Astrocyte of the hippocampus (primary cell): ENCODE measurements at places on chromosomes 4 and X.

GRCh38 chr4:88585917-88586316 is 6.4 kb upstream of the HERC3 start:
- no peak for DNase-seq

DNA sequence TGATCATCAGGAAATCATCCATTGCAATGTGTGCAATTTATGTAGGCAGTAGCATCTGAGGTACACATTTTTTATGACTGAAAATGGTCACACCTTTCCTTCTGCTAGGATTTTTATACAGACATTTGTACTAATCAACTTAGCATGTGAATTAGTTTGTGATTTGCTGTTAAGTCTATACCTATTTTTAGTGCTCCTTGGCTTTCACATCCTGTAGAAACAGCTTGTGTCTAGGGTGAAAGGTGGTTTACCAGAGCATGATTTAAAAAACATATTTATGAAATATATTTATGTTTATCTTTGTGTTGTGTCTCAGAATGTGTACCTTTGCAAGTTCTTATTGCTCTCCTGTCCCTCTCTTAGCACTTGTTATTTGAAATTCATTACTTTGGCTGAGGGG is 916.0 kb downstream of the TECRL start:
- no peak for DNase-seq

DNA sequence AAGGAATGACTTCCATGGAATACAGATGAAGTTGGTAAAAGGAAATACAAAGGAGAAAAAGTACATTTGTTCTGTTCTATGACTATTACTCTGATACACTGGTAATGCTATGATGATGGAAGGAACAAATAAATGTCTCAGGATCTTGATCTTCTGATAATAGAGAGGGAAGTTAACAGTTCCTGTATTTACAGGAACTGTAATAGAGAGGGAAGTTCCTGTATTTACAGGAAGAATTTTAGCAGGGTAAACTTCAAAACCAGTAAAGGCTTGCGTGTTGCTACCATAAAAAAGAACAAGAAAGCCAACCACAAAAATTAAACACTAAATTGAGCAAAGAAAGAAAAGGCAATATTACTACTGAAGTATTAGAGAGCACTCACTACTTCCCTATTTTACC is 91.7 kb upstream of the HPGD start:
- no peak for DNase-seq

DNA sequence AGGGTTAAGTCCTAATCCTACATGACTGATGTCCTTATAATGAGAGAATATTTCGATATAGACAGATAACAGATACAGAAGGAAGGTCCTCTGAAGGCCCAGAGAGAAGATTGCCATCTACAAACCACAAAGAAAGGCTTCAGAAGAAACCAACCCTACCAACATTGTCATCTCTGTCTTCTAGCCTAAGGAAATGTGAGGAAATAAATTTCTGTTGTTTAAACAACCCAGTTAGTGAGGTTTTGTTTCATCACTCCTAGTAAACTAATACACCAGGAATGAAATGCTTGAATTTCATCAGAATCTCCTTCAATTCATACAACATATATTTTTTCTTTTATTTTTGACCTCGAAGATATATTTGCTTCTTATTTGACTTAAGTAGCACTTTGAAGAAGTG is 1527.8 kb downstream of the STIM2 start:
- DNase-seq, result no peak

DNA sequence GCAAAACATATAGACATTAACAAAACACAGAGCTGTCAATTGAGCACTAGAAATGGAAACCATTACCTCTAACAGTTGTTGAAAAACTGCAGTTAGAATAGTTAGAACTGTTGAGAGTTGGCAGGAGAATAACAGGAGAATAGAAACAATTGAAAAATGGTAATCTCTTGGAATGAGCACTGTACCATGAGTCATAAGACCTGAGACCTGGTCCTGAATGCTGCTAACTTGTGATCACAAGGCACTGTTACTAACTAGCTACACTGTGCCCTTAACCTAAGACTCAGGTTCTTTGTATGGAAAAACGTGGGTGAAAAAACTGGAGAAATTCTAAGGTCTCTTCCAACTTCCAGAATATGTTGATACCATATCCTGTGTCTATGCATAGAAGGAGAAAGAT is 29.3 kb downstream of the FAM114A1 start:
- DNase-seq, result no peak

DNA sequence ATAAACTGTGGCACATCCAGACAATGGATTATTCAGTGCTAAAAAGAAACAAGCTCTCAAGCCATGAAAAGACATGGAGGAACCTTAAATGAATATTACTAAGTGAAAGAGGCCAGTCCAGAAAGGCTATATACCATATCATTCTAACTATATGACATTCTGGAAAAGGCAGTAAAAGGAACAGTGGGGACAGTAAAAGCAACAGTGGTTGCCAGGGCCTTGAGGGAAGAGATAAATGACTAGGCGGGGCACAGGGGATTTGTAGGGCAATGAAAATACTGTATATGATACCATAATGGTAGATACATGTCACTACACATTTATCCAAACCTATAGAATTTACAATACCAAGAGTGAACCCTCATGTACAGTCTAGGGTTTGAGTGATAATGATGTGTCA is 115.3 kb downstream of the ATP8A1 start:
- no peak for DNase-seq

DNA sequence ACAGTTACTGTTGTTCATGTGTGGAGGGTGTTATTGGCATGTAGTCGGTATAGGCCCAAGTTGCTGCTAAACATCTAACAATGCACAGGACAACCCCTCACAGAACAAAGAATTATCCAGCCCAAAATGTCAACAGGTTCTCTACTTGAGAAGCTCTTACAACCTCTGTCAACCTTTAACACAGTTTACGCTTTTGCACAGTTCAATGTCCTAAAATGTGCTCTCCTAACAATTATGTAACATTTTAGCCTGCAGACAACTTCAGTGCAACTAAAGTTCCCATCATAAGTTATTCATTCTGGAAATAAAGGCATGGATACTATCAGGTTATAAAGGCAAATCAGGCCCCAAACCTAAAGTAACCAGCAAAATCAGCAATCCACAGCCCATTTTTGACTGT is 66.2 kb downstream of the ASB9 start:
- DNase-seq, result no peak

DNA sequence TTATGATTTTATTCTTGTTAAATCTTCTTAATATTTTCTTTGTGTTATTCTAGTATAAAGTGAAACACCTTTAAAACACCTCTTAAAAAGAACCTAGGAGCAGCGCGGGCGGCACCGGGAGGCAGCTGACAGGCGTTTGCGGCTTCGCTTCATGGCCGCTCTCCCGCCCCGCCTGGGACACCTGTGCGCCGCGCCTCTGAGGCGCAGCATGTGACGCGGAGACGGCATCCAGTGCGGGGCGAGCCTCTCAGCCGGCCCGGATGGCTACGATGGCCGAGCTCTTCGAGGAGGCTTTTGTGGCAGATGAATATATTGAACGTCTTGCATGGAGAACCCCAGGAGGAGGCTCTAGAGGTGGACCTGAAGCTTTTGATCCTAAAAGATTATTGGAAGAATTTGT is 1592.7 kb downstream of the TECRL start:
- no peak for DNase-seq

DNA sequence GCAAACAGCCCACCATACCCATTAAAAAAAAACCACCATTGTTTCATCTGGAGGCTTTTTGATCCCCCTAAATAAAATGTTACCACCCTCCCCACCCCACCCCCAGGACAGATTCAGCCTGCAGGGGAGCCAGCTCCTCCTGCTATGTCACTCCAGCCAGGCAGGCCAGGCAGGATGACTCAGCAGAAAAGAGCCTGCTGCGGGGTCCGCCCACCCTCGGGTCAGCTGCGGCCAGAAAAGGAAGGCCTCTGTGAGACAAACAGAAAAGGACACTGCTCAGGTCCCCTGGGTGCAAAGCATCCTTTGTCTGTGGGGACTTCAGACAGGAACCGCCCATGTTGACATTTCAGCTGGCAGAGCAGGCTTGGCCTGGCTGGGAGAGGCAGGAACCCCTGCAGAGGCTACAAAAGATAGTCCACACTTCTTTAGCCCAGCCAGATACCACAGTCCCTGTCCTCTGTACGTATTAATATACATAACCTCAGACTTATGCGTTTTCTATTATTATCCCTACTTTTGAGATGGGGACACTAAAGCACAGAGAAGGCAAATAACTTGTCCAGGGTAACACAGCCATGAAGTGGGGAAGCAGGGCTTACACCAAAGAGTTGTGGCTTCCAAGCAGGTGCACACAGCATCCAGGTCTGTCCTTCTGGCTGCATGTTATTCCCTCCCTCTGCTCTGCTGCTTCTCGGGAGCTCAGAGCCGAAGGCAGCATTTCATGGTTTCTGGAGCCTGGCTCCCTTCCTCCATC is 147.7 kb downstream of the CPEB2 start:
- peak; percentile 91 for DNase-seq

- no peak for DNase-seq
Observed at GRCh38 chr4:8286719-8287342, 17.3 kb downstream of the HTRA3 start.

- DNase-seq, result no peak
Observed at GRCh38 chr4:6205567-6205931, 5.2 kb upstream of the JAKMIP1 start.

DNA sequence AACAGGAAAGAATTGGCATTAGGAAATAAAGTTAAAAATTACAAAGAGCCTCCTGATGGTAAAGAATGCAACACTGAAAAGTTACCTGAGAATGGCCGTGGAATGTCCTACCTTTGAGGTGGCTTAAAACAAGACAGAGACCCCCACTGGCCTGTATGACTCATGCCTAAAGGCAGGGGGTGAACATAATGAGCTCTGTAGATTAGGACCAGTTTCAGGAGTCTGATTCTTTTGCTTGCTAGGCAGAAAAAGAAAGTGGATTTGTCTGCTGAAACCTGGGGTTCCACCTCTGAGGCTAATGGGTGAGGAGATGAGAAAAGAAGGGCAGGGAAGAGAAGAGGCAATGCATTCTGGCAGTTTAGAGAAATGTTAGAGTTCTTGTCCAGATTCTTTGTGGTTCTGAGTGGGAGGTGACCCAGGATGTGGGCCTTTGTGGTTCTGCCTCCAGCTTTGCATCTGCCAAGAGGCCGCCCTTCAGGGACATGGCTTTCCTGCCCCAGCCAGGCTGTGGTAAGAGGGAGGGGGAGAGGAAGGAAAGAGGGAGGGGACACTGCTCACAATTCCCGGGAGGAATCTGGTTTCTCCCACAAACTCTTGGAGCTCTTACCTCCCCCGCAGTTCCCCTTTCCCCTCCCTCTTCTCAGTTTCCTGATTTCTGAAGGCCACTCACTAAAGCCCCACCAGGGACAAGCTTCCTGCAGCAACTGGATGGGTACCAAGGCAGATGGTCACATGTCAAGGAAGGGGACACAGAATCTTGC is 109.6 kb downstream of the EFNB1 start:
- peak; percentile 61 for DNase-seq

DNA sequence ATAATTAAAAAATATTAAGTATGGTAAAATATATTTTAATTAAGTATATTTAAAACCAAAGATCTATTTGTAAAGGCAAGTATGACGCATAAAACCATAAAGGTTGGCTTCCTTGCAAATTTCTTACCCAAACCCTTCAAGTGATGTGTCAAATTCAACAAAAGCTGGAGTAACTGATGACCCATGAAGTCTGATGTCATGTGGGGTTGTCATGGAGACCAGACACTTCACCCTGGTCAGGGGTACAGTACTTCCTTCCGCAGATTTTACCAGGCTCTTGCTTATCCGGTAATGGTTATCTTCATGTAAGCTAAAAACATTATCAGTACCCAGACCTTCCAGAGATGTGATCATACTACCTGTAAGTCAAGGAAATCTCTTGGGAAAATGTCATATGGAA is 170.1 kb downstream of the WDFY3 start:
- DNase-seq, result no peak

- DNase-seq, result peak; percentile 58
Observed at GRCh38 chr4:31539284-31540069, 819.3 kb downstream of the PCDH7 start.

DNA sequence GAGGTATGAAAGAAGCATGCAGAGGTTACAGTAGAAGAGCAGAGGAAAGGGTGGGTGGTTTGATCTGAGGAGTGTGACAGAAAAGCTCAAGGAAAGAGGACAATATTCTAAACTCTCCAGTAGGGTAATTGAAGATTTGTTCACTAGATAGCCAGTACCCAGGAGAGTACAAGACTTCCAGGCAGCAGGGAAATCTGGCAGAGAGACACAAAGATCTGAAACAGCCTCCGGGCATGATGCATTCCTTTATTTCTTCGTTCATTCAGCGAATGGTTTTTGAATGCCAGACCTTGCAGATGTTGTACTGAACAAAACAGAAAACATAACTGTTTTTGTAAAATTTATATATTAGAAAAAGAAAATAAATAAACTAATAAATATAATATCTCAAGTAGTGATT is 766.6 kb downstream of the FAT4 start:
- DNase-seq, result no peak

DNA sequence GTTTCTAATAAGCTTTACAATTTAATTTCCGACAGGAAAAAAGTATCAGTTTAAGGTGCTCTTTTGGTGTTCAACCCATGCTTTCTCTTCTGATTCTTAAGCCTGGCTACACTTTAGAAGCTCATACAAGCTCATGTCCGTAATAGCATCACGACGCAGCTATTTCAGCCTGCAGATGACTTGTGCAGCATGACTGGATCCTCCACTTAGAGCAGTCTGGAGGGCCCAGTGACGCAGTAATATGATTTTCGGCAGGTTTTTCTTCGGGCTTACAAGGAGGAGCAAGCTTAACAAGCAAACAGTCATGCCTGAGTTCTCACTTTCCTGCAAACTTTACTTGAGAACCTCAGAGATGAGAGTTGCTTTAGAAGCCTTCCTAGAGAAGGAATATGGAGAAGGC is 85.3 kb upstream of the MAML3 start:
- no peak for DNase-seq
